ENCODE measurements at places on chromosomes 1 and 21. TPM values are rescaled to one million over a fixed set of nuclear protein-coding genes. Genes with fewer than 3 reads are reported as not detected.

DNA sequence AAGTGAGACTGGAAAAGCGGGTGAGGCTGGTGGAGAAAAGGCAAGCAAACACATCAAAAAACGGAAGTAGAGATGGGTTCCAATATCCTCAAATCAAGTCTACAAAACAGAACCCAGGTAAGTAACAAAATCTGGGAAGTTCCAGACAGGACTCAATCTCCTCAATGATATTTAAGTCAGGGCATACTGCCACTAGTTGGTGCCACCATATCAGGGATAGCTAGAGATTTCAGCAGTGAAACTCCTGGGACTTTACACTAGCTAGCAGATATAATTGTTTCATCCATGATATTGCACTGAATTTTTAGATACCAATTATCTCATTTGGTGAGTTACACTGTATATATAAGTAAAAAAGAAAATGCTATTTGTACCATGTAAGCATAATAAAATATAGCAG, 52.0 kb downstream of the EYA3 start:
- DNase-seq = no peak

DNA sequence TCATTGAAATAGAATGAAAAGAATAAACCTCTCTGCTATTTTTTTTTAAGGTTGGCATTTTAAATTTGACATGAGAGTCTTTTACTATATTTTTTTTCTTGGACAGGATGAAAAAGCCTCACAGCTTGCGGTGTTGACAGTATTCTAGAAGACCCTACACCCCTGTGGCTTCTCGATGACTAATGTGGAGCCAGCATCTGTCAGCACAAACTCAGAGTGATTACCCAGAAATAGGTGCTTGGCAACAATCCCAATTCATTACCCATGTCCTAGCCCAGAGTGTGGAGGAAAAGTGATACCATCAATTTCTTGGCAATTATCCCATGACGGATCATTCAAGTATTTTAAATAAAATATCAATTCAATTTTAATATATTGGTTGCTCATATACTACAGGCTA, 186.8 kb upstream of the MAP1LC3C start:
- no peak for DNase-seq

- no peak for DNase-seq
Measured at GRCh38 chr1:92804721-92805201, 19.9 kb upstream of the EVI5 start.

DNA sequence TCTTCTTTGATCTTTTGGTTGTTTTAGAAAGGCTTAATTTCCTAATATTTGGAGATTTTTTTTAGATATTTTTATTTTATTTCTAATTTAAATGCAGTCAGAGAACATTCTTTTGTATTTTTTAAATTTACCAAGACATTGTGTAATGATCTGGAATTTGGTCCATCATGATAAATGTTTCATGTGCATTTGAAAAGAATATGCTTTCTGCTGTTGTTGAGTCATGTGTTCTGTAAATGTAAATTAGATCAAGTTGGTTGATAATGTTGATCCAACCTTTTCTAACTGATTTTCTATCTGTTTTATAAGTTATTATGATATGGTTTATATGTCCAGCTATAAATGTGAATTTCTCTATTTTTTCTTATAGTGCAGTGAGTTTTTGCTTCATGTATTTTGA, 19.8 kb downstream of the UTS2 start:
- no peak for DNase-seq

GRCh38 chr1:27973771-27974416, 14.1 kb downstream of the XKR8 start:
- no peak for DNase-seq

- DNase-seq = no peak
Measured at GRCh38 chr1:54950369-54951163, 29.9 kb upstream of the TMEM61 start.

GRCh38 chr1:87937831-87938395, 609.2 kb downstream of the LMO4 start:
- DNase-seq = no peak

DNA sequence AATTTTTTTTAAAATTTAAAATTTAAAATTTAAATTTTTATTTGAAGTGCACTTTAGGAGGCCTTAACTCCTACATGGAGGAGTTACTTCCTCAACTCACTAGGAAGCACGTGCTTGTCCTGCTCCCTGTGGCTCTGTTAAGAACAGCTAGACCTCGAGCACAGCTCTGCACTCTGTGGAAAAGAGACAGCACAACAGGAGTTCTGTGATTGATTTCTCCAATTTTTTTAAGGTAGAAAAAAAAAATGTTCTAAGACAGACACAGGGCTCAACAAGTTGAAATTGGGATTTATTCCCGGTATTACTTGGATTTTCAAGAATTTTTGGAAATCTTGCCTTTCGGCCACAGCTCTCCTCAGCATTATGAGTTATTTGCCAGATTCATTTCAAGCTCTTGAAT, 356.6 kb upstream of the LYPLAL1 start:
- no peak for DNase-seq

- no peak for DNase-seq
Measured at GRCh38 chr1:58850636-58851035, 66.8 kb upstream of the JUN start.

DNA sequence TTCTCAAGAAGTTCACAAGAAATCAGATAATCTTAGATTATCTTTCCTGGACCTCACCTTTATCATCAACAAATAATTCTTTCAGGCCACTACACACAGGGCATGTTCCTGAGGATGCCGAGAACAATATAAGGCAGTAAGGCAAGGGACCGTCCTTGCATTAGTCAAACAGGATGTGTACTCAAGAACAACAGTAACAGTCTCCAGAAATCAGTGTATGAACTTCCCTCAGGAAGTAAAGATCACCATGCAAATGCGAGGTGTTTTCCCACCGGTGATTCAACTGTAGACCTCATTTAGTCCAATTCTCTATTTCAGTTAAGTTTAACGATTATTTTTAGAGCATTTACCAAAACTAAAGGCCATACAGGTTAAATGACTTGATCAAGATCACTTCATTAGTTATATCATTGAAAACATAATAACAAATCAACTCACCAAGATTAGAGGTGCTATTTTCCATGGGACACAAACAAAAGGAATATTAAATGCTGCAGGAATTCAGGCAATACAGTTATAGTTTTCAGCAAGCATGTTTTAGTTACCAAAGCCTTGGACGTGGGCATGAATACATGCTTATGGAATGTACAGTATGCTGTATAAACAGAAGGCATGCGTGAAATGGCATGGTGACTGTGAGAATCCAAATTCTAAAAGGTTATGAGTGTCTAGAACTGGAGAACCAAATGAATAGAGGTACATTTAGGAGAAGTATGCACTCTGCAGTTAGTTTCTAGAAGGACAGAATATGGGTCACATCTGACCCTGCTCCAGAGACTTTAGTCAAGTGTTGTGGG, 145.2 kb downstream of the TNR start:
- no peak for DNase-seq

The NPPA gene
- total RNA-seq = not detected

GRCh38 chr1:203216274-203217138, 13.0 kb downstream of the CHIT1 start:
- peak; percentile 81 for DNase-seq

DNA sequence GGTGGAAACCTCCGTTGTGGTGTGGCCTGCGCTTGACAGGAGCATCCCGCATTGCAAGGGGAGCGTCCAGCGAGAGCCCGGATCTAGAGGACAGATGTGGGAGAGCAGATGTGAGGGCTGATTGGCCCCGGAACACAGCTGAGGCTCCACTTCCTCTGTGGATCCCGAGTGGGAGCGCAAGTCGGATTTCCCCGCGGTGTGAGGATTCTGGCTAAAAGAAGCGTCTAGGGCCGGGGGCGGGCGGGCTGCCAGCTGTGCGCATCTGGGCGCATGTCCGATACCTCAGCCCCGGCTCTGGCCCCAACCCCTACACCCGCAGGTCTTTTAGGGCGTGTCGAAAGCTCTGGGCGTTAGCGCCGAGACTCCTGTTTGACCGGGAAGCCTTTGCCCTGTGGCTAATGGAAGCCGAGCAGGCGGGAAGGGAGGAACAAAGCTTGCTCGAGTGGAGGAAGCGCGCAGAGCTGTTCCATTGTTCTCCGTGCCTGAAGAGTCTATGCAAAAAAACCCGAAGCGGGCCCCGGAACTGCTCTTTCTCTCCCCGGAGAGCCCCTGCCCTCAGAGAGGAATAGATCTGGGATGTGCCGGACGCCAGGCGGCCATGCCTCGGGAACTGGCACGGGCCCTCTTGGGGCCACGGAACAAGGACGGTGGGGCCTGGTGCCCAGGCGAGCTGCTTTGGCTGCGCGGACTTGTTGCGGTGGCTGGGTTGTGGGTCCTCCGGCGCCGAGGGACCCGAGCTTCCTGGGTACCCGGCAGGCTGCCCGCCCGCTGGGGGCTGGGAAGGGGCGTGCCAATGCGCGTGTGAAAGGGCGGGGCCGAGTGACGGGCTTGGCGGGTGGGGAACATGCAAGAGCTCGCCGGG, 111.1 kb downstream of the NAV1 start:
- peak; percentile 81 for DNase-seq

- DNase-seq = no peak
Measured at GRCh38 chr1:95604771-95605170, 370.8 kb downstream of the RWDD3 start.

DNA sequence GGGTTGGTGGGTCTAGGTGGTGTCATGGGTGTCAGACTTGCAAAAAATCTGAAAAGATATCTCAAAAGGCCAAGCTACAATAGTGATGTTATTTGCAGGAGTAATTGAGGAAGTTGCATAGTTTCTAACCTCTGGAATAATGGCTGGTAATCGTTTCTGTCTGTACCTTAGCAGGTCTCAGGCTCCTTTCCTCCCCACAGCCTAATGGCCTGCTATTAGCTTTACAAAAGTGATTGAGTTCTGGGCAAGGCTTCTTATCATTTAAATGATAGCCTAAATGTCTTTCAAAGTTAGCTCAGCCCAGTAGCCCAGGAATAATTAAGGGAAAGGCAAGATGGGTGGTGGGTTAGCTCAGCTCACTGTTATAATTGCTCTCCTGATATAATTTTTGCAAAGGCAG, 37.7 kb upstream of the IGSF5 start:
- DNase-seq = no peak

DNA sequence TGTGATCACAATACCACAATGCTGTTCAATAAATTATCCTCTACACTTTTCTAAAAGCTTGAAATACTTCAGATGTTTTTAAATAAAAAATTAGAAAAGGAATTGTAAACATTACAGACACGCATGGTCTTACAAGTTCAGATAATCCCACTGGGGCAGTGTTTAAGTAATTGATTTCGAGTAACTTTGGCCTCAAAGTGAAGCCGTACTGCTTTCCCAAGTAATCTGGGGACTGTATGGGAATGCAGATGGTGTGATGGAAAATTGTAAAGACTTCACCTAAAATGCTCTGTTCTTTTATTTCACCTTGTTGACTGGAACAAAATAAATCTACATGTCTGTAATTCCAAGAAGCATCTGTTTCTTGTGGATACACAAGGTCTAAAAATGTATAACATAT, 401.7 kb upstream of the LYPLAL1 start:
- DNase-seq = no peak

The PADI4 gene
- not detected for total RNA-seq

DNA sequence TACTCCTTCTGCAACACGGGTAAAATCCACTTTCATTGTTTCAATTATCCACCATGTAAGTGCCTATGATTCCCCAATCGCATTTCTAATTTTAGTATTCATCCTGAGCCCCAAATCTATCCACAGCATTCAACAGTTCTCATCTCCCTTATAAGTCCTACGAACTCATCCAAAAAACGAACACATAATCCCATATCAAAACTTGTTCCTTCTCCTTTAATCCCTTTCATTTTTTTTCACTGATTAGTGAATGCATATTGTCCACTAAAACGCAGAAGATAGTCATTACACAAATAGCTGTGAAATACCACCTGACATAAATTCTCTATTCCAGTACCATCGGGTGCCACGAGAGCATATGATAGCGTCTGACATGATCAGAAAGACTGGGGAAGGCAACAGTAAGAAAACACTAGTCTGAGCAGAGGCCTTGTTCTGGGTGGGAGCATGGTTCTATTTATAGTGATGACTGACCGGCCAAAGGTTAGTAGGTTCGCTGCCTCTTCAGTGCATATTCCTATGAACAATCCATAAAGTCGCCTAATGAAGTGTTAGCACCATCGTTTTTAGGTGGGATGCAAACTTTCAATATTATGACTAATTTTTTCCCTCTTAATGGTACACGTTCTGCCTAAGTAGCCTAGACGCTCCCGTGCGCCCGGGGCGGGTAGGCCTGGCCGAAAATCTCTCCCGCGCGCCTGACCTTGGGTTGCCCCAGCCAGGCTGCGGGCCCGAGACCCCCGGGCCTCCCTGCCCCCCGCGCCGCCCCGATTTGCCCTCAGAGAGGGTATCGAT, 648 bp downstream of the ATP5PF start:
- DNase-seq = no peak

GRCh38 chr21:31352836-31353235, 8.8 kb upstream of the TIAM1 start:
- no peak for DNase-seq

DNA sequence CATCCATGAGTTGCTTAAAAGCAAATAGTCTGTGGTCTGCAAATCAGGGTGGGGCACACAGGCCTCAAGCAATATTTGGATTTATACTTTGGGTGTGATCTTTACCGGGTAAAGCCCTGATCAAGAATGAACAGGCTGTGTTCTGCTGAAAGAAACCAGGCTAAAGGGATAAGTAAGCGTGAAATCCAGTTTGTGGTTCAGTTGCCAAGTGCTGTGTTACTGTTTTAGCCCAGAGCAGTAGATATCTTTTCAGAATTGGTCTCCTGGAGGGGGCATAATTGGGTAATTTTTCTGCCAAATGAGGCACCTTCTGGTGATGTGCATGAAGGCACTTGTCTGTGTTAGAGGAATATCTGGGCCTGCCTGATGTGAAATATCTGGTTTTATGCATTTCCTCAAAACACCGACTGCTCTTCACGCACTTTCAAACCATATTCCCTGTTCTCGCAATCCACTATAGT, 21.4 kb downstream of the AIM2 start:
- no peak for DNase-seq

DNA sequence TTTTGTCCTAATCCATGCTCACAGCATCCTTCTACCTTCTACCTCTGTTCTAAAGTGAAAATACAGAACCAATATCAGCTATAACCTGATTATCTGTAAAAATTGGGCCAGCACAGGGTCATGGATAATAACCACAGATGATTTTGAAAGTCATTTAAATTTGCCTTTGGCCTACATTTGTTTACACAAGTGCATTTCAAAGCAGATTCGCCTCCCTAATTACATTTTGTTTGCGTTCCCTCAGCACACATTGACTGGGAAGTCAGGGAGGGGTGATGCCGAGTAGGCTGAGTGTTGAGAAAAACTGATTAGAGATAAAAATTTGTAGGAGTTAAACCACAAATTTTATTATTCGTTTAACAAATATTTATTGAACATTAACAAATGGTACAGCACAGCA, 19.2 kb upstream of the RGS8 start:
- DNase-seq = no peak

DNA sequence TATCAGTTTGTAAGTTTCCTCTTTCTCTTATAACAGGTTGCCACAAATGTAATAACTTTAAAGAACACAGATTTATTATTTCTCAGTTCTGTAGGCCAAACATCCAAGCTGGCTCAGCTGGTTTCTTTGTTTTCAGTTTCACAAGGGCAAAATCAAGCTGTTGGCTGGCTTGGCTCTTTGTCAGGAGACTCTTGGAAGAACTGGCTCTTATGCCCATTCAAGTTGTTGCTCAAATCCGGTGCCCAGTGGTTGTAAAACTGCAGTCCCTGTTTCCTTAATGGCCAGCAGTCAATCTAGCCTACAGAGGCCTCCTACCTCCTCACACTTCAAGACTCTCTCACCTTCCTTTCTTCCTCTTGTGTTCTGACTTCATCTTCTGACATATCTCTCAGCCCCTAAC, 1171.0 kb downstream of the MRPL39 start:
- no peak for DNase-seq

The CFHR2 gene
- not detected for total RNA-seq

GRCh38 chr1:64474665-64475439, 4.9 kb downstream of the CACHD1 start:
- no peak for DNase-seq
